ENCODE measurements at places on chromosomes 2 and 18. TPM values are rescaled to one million over a fixed set of nuclear protein-coding genes. Genes with fewer than 3 reads are reported as not detected.

DNA sequence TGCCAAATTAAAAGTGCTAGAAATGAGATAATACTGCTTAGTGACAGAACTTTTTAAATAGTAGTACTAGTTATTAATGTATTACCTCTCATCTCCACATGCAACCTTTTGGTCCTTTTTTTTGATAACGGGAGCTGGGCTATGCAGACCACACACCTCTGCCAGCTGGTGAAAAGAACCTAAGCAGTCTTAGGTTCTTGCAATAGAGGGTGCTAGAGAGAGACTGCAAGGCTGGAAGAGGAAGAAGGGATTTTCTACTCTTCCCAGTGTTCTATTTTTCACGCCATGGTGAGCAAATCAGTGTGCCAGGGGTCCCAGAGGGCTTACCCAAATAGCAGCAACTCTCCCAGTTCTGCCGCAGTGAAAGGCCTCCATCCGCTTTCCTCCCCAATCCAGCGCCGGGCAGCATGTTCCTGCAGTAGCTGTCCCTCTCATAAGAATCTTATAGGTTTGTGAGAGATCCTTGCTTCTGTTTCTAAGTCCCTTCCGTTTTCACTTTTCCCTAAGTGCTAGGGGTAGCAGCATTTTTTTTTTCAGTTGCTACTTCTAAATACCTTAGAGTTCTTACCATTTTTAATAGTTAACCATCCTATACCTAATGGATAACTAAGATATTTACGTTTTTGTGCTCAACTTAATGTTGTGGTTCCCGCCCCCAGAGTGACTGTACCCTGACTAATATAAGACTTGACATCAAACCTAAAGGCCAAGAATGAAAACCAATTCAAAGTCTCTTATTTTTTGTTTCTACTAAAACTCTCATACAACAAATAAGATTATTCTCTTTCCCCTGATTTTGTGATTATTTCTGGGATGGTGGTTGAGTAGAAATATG lies 69.4 kb upstream of the UBE2E3 start:
- no peak for DNase-seq

GRCh38 chr2:37923308-37924055 lies 1.6 kb upstream of the RMDN2 start:
- no peak for DNase-seq

GRCh38 chr2:189683348-189683747 lies 8.9 kb downstream of the ANKAR start:
- no peak for DNase-seq

DNA sequence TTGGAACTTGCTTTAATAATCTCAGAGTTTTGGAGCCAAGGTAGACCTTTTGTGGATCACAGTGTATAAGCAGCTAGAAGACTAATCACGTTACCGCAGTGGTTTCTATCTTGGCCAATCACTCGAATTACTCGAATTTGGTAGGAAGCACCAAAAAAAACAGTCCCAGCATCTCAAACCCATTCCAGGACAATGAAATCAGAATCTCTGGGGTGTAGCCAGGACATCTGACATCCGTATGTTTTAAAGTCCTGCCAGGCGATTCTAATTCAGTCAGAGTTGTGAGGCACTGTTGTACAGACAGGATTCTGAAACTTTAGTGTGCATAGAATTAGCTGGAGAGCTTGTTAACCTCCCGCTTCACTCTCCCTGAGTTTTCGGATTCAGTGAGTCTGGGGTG lies 30.8 kb downstream of the GRHL1 start:
- no peak for DNase-seq

DNA sequence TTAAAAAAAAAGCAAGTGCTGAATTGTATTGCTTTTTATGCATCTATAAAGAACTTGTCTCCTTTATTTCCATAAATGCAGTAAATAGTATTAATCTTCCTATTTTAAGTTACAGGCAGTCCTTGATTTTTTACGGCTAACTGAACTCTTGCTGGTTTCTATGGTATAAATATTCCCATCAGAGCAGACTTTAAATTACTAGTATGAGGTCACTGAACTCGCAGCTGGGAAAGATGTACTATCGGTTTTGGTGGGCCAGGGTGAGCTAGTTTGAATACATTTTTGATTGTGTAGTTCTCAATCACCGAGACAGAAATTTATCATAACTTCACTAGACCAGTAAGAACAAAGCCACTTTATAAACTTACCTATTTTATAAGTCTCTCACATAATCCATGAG lies 20.9 kb upstream of the KDSR start:
- DNase-seq = no peak

DNA sequence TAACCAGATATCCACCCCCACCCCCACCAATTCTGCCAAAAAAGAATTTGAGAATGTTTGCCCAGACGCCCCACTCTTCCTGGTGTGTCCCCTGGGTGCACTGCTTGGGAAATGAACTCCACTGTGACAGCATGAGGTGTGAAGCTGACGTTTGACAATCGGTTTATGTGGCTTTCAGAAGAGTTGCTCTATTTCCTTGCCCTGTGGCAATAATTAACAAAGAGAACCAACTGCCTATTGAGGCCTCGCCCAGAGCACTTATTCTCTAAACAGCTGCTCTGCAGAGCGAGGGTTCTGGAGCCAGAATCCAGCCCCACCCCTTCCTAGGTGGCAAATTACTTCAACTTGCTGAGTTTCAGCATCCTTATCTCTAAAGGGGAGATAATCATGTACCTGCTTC lies 115.8 kb upstream of the SIX3 start:
- no peak for DNase-seq

DNA sequence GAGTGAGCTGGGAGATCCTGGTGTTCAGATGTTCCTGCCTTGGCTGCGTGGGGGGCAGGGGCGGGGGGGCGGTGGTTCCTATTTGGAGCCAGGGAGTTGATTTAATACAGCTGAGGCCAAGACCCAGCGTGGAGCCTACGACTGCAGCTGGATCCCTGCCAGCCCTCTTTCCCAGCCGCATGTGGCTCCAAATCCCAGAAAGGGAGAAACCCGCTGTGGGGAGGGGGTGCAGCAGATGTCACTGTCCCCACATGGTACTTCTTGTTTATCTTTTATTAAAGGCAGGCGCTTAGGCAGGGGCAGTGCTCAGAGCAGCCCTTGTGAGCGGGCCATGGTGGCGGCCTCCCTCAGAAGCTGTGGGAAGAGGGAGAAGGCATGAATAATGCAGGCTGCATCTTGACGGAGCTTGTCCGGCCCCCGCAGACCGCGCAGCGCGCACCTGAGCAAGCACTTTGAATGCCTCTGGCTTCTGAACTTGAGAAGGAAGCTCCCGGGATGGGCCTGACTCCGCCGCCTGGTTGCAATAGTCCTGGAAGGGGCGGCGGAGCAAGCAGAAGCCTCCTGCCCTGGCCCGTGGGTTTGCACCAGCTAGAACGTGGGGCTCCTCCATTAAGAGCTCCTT lies 112.1 kb downstream of the GLI2 start:
- DNase-seq = peak; percentile 75

DNA sequence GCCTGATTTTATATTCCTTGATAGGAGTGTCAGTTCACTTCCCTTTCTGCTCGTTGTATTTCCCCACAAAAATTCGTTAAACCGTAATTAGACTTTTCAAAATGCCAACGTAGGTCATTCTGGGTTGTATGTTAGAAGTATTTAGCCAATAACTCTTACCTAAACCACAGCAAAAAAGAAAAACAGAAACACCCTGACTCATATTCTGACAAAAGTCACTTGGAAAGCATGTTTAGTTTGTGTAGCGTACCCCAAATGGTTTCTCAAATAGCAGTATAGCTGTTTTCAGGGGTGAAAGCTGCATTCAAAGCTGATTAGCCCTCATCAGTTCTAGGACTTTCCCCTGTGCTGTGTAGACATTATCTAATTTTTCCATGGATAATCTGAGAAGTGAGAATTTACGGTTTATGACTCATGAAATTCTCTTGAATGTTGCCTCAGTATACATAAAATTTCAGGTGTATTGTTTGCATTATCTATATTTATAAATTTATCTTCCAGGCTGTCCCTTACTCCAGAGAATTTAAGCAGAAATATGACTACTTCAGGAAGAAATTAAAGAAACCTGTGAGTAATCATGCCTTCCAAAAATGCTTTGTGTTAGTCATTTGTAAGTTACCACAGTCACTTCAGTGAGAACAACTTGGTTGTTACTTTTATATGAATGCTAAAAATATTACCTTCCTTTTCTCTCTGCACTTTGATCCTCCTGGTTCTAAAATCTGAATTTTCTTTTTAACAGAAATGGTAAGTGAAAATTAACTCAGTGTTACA lies 264.9 kb downstream of the ALPK2 start:
- no peak for DNase-seq

GRCh38 chr18:68147728-68148127 lies 567.2 kb downstream of the TMX3 start:
- no peak for DNase-seq

- no peak for DNase-seq
Measured at GRCh38 chr2:178934571-178934970, 115.4 kb downstream of the CCDC141 start.

Gene EFHD1
- polyA plus RNA-seq = 280 TPM

Gene REG3G
- polyA plus RNA-seq = 19.4 TPM

Gene KIF1A
- 0.58 TPM for polyA plus RNA-seq

Gene EGR4
- polyA plus RNA-seq = not detected

Gene ADAM23
- polyA plus RNA-seq = 2.5 TPM

Gene CYB5A
- polyA plus RNA-seq = 1,143 TPM

Gene GCG
- polyA plus RNA-seq = not detected

Gene UGT1A7
- 1.3 TPM for polyA plus RNA-seq

Measured in kidney (tissue), 22 donors.